ENCODE measurements at places on chromosomes 1 and 21.

DNA sequence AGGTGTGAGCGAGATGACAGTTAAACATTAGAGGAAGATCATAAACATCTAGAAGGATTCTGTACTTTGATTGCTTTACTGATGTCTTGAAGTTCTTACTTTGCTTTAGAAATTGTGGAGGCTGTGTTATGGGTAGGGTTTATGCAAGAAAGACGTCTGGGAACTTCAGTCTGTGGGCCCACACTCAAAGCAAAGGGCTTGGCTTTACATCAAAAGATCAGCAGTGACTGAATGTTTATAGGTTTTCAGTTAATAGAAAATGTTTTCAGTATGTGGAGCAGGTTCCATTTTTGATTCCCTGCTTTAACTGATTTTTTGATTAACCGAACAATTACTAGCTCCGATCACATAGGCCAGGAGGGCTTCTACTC is 31.9 kb downstream of the PEX14 start:
- DNase-seq, result no peak

DNA sequence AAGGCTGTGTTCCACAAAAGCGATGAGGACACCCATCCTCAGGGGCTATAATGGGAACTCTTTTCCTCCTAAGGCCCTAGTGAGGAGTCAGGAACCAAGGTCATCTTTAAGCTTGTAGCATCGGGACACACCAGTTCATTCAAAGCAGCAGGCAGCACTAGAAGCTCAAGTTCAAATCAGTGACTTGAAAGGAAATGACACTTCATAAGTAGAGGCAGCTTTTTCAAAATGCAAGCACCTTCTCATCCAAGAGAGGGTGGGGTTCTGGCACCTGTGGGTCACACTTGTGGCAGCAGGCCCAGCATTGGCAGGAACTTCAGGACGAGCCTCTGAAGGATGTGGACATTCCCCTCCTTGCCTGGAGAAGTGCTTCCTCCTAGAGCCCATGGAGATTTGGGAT is 496.3 kb downstream of the KIF26B start:
- DNase-seq, result no peak

DNA sequence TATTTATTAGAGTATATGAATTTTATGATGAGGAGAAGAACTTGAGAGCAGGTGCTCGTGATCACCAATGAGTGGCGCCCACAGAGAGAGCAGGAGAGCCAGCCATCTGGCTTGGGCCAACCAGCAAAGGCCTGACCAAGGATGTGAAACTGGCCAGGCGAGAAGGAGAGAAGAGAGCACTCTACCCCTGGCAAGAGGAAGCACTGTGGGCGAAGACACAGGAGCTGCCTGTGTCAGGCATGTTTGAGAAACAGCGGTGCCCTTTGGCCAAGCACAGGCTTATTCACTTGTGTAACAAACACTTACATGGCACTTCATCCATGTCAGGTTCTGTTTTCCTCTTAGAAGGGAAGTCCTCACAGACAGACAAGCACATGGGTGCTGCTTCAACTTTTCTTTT is 4.2 kb upstream of the SIPA1L2 start:
- no peak for DNase-seq

DNA sequence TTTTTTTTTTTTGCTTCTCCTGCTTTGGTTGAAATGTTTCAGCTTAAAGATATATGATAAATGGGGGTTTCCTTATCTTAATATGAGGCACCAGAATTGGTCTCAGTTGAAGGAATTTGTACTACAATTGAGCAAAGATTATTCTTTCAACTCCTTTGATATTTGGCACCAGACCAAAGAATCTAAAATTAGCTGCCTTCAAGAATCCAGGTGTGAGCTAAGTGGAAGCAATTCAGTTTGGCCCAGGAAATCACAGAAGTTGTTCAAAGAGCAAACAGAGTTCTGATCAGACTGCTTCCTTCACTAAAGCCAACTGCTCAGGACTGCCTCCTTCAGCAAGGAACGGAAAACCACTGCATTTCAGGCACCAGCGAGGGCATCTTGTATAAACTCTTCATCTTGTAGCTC is 68.3 kb upstream of the BCAR3 start:
- DNase-seq, result no peak

DNA sequence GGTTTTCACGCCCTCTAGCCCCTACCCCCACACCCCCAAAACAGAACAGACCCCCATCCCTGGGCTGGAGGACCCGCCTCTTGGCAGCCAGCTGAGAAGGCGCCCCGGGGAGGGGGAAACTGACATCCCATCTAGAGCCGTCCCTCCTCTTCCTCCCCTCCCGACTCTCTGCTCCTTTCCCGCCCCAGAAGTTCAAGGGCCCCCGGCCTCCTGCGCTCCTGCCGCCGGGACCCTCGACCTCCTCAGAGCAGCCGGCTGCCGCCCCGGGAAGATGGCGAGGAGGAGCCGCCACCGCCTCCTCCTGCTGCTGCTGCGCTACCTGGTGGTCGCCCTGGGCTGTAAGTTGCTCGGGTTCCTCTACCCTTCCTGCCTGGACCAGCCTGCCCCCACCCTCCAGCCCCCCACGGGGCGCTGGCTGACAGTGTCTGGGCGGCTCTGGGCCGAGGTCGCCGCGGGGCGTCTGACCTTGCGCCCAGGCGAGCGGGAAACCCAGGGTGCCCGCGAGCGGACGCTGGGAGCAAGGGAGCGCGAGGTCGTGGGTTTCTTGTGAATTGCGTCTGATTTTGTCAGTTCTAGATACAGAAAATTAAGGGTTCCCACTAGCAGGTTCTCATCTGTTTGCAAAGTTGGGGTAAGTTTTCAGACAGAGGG is 618 bp downstream of the JAM2 start:
- DNase-seq, result no peak

DNA sequence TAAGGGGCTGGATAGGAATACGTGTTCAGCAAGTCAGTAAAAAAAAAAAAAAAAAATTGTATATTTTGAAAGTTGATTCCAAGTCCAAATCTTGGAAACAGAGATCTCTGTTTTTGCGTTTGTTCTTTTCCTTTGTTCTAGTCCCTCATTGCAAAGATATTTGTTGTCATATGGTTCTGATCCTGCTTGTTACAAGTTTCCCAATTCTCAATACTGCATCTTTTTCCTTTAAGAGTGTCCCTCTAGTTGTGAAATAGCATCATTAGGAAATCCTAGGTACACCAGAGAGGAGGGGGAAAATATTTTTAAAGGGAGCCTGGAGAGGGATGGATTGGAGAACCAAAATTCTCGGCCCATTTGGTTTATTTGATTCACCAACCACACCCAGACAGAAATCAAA is 152.2 kb upstream of the C1orf105 start:
- no peak for DNase-seq

GRCh38 chr1:8161546-8162105 is 135.5 kb upstream of the ERRFI1 start:
- no peak for DNase-seq

- no peak for DNase-seq
Observed at GRCh38 chr1:159196543-159196942, 8.1 kb upstream of the ACKR1 start.

DNA sequence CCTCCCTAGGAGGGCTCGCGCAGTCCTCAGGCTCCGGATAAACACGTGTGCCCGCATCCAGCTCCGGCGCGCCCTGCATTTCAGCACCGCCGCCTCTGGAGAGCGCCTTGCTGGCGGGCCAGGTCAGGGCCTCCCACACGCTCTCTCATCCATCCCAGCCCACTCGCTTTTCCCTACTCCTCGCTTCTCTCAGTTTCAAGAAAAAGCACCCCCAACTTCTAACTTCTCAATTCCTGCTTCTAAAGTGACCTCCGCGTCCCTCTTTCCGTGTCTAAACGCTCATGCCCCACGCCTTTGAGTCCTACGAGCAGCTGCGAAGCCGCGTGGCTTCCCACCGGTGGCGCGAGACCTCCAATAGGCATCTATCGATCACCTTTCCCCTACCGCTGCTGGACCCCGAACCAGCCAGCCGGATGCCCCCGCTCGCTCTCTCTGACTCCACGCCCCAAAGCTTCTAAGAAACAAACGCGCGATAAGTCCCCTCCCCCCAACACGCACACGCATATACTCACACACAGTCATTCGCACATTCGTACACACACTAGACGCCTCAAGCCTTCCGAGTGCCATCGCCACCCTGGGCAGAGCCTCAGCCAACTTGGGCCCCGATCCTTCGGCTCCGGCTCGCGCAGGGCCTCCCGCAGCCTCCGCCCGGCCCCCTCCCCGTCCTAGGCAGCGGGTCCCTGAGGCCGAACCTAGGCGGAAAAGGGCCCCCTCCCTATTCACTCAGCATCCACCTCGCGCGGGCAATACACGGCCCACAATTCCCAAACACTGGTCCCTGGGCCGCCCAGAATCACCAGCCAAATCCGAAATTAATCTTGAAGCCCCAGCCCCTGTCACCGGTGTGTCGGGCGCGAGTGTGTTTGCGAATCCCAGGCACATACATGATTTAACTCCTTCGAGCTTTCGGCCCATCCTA is 1.1 kb downstream of the NMNAT2 start:
- DNase-seq, result no peak

DNA sequence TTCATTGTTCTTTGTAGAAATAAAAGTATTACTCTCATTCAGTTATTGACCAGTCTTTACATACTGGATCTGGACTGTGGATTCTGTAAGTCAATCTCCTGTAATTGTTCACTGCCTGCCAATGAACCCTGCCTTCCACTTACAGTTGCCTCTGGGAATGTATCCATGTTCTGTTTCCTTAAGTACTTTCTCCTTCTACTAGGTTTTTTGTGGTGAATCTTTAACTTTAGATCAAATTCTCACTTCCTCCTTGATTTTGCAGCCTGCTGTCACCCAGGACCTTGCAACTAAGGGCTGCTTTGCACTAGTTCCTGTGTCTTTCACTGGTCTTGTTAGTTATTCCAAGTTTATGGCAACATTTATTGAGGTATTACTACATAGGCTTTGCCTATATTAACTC is 28.2 kb upstream of the ANKRD13C start:
- DNase-seq, result no peak

GRCh38 chr1:33762109-33762830 is 101.6 kb upstream of the HMGB4 start:
- no peak for DNase-seq

DNA sequence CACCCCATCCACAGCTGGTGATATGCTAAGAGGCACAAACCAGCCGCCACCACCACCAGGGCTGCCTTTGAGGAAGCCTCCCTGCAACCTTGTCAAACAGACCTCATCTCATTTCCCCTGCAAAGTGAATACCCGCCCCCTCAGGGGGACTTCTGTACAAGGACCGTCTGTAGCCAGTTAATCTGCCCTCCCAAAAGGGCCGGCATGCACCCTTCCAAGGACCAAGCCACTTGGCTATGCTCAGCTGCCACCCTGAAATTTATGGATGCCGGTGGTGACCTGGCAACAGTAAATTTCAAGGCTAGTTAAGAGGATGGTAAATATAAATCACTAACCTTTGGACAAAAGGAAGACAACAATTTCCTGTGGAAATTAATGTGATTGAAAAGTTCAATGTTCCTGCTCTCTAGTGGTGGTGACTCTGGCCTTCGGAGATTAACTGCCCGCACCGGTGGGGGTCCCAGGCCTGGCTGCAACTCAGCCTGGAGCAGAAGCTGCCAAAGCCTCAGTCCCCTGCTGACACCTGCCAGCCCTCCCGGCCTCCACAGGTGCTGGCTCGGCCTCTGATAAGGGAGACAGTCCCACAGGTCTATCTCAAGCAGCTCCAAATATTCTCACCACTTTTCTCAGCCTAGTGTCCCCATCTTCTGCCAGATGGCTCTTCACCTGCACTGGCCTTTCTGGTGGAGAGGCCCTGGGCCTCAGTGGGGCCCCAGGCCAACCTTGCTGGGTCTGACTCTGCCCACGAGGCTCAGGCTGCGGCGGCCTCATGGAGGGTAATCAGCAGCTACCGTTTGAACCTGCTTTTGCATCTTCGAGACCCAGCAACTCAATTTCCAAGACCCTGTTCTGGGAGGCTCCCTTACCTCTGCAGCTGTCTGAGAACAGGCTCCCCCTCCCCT is 12.2 kb downstream of the TMEM53 start:
- DNase-seq, result no peak

- no peak for DNase-seq
Observed at GRCh38 chr21:20882462-20883407, 115.5 kb upstream of the NCAM2 start.

DNA sequence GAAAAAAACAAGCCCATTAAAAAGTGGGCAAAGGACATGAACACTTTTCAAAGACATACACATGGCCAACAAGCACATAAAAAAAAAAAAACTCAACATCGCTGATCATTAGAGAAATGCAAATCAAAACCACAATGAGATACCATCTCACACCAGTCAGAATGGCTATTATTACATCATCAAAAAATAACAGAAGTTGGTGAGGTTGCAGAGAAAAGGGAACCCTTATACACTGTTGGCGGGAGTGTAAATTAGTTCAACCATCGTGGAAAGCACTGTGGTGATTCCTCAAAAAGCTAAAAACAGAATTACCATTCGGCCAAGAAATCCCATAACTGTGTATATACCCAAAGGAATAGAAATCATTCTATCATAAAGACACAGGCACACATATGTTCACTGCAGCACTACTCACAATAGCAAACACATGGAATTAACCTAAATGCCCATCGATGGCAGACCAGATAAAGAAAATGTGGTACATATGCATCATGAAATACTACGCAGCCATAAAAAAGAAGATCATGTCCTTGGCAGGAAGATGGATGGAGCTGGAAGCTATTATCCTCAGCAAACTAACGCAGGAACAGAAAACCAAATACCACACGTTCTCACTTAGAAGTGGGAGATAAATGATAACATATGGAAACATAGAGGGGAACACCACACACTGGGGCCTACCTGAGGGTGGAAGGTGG is 70.1 kb downstream of the INTS7 start:
- DNase-seq, result no peak

DNA sequence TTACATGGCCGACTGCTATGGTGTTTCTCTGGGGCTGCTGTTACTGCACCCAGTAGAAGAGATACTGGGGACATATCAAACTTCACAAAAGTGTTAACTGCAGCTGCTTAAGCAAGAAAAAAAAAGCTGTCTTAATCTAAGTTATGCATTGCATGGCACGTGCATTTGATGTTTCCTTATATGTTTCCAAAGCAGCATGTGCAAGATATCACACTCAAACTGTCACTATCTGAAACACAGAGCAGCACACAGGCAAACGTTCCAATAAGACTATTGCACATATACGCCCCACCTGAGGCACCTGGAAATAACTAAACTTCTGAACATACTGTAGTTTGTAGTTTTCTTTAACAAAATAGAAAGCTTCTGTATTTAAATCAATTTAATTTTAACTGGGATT is 671.4 kb upstream of the ADGRL2 start:
- no peak for DNase-seq

GRCh38 chr1:4346131-4346530 is 308.3 kb upstream of the AJAP1 start:
- DNase-seq, result no peak

GRCh38 chr1:161958425-161958824 is 65.2 kb downstream of the OLFML2B start:
- DNase-seq, result no peak

DNA sequence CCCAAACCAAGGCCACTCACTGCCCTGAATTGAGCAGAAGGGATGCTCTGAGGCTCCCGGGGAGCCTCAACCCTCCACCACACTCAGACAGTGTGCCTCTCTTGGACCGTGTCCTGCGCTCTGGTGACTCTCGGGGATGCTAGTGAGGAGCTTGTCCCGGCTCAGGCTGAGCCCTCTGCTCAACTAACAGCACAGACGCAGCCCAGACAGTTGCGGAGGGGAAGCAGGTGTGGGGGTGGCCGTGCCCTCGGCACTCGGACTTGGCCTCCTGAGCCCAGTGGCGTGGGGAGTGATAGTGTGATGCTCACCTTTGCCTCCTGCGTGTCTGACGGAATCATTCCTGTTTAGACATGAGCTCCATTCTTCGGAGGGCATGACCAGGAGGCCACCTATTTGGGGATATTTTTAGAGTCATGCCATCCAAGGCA is 15.4 kb upstream of the SLC19A1 start:
- no peak for DNase-seq

All from NK-92 treated with Interleukin-12 subunit alpha and Interleukin-12 subunit beta, amount 100 ng/mL, for 24 hours (cell line).